NCI-H2227 treated with DMSO at 0.1 percent for 48 hours (cell line): ENCODE measurements at places on chromosomes 4 and X.
A peak's percentile ranks its signal among the peaks of the same experiment; 100 is the strongest.

- DNase-seq, result peak; percentile 21
Observed at GRCh38 chr4:96993560-96993959, 1149.7 kb downstream of the STPG2 start.

DNA sequence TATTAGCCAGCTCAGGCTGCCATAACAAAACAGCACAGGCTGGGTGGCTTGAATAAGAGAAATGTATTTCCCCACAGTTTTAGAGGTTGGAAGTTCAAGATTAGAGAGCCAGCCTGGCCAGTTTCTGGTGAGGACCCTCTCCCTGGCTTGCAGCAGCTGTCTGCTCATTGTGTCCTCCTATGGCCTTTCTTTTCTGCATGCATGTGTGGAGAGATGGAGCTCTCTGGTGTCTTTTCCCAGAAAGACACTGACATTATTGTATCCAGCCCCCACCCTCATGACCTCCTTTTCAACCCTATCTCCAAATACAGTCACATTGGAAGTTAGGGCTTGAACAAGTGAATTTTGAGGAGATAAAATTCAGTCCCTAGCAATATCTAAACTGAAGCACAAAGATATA is 263.8 kb upstream of the PABPC4L start:
- DNase-seq, result no peak

GRCh38 chrX:124257924-124258702 is 74.3 kb upstream of the TEX13D start:
- DNase-seq, result no peak

GRCh38 chr4:102779204-102779603 is 18.4 kb upstream of the MANBA start:
- no peak for DNase-seq

- no peak for DNase-seq
Observed at GRCh38 chr4:186161138-186161537, 30.2 kb upstream of the CYP4V2 start.

DNA sequence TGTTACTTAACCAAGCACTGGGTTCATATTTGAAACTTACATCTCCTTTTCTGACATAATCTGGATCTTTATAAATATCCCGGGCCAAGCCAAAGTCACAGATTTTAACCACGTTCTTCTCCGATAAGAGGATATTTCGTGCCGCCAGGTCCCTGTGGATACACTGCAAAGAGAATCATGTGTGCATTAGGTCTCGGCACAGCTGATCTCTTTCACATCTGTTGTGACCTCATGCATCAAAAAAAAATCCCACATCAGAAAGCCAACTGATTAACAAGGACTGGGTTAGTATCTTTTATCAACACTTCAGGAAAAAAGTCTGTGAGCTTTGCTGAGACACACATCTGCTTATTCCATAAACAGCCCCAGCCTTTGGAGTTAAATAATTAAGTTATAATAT is 35.5 kb downstream of the KDR start:
- DNase-seq, result no peak

DNA sequence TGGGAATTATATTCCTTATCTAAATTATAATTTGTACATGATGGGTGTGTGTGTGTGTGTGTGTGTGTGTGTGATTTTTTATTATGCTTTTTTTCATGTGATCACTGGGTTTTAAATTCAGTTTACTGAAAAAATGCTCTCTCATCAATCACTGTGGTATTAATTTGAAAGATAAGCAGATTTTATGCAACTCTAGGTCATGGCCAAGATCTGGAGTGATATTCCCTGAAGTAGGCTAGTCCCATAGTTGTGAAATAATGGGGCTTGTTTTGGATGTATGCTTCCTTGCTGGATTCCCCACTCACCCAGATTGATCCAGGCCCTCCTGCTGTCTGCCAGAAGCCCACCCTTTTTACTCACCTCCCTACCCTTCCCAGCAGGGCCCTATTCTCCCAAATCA is 22.0 kb upstream of the PGRMC2 start:
- DNase-seq, result no peak

- no peak for DNase-seq
Observed at GRCh38 chrX:153728095-153728494, 3.4 kb downstream of the ABCD1 start.

DNA sequence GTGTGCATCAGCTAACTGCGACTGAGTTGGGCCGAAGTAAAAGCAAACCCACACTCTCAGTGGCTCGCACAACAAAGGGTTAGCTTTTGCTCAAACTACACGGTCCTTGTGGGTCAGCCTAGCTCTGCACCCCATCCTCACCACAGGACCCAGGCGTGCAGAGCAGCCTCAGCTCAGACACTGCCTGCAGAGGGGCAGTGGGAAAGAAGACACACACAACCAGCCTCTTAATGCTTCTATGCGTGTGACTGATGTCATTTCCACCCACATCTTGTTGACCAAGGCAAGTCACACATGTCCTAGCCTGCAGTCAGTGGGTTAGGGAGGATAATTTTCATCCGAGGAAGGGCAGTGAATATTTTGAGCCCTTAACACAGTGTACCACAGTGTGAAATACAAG is 40.5 kb downstream of the HMGB2 start:
- no peak for DNase-seq
